ENCODE measurements at places on chromosomes 3 and 15.

DNA sequence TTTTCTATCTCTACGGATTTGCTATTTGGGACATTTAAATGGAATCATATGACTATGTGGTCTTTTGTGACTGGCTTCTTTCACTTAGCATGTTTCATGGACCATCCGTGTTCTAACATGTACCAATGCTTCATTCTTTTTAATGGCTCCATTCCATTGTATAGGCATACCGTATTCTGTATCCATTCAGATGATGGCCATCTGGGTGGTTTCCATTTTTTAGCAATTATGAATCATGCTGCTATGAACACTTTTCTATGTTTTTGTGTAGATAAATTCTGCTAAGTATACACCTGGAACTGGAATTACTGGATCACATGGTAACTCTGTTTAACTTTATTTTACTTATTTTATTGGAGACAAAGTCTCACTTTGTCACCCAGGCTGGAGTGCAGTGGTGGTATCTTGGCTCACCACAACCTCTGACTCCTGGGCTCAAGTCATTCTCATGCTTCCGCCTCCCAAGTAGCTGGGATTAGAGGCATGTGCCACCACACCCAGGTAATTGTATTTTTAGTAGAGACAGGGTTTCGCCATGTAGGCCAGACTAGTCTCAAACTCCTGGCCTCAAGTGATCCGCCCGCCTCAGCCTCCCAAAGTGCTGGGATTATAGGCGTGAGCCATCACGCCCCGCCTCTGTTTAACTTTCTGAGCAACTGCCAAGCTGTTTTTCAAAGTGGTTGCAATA lies 13.4 kb downstream of the UBP1 start:
- DNase-seq: no peak

DNA sequence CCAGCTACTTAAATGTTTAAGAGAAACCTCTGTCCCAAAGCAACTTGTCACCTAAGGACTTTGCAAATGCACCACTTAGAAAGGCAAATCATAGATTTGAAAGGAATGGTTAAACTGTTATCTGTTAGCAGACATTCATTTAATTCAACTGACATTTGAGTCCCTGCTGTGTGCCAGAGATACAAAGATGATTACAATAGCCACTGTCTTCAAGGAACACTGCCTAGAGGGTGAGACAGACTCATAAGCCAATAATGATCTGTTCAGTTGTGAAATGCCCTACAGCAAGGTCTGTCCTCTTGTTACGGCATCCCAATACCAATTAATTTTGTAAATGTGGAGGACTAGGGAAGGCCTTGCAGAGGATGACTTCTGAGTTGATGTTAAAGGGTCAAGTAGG lies 113.1 kb downstream of the ATG7 start:
- DNase-seq: no peak

DNA sequence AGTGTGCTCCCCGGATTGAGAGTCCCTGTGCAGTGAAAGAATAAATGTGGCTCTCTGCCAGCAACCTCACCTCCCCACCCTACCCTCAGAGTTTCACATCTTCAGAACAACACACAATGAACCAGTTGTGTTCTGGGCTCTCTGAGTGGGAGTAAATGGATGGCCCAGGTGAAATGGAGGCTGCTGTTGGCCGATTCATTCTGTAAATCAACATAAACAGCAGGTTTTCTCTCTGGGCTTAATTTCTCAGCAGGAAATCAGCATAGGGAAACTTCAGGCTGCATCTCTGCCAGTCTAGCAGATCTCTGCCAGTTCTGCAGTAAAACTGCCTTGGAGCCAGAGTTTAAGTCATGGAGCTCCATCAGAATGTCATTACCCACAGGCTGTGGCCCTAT lies 54.6 kb upstream of the FURIN start:
- DNase-seq: no peak

GRCh38 chr3:143302638-143303171 lies 183.1 kb downstream of the CHST2 start:
- peak; percentile 98 for DNase-seq

DNA sequence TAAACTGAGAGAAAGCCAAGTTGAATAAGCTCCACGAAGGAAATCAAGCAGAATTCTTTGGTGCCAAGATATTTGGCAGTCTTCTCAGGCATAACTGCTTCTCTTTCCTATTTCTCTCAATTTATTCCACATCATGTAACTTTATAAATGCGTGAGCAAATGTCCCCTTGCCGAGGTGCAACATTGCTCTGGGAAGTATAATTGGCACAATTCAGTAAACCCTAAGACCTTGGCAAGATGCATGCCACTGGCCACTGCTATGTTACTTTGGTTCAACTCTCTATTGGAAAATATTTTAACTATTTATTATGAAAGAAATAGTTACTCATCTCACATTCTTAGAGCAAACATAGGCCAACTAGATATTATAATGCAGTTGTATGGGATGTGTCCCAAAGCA lies 170.2 kb downstream of the SUCNR1 start:
- DNase-seq: no peak

- DNase-seq: no peak
Observed at GRCh38 chr3:100875239-100875638, 118.0 kb downstream of the ABI3BP start.

GRCh38 chr3:50133283-50133615 lies 21.9 kb upstream of the SEMA3F start:
- peak; percentile 50 for DNase-seq

GRCh38 chr15:100770661-100771584 lies 108.7 kb upstream of the ALDH1A3 start:
- DNase-seq: no peak

DNA sequence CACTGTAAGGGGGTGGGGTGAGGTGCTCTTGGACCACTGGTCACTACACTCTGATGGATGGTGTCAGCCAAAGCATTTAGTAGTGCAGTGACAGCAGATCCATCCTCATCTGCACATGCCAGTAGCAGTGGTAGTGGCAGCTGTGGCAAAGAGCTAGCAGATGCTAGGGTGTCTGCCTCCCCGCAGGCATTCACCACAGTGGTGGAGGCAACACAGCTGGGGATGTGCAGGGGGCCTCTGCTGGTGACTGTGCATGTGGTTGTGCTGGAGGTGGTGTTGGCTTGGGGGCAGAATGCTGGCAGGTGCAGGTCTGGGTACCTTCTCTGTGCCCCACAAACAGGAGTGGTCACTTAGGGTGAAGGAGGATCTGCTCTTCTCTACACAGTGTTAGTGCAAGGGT lies 19.4 kb upstream of the DCUN1D1 start:
- no peak for DNase-seq

DNA sequence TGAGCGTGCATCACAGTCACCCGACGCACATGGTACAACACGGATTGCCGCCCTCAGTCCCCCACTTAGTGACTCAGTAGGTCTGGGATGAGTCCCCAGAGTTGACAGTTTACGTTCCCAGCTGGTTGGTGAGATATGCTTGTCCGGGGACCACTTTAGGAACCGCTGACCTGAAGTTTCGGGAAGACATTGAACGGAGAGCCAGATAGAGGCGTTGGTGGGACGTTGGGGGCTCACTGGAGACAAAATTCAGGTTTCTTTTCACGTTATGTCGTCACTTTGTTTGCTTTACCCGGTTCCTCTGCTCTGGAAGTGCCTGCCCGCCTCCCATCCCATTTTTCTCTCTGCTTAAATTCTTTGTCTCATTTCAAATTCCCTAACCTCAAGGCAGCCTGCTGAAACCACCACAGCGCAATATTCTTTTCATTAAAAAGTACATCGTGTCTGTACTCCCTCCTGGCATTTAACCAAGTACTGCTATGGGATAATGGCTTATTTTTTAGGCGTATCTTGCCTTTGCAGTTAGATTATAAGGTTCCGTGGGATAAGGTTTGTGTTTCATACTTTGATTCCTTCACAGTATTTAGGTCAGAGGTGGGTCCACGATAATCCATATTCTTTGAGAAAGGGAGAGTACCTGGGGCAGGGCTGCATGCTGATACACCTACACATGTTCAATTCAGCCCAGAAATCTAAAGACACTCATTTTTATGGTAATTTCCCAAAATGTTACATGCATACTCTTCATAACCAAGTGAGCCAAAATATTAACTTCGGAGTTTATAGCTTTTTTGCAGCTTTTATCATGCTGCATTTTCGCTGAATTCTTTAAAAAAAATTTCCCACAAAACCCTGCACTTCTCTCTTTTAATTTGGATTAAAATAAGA lies 921 bp downstream of the LMLN start:
- no peak for DNase-seq

GRCh38 chr3:149480326-149481017 lies 6.0 kb downstream of the TM4SF4 start:
- DNase-seq: no peak

GRCh38 chr3:94734206-94734605 lies 671.3 kb downstream of the NSUN3 start:
- DNase-seq: peak; percentile 97

GRCh38 chr3:195185583-195185982 lies 85.4 kb downstream of the XXYLT1 start:
- no peak for DNase-seq

- no peak for DNase-seq
Observed at GRCh38 chr15:89495638-89496145, 691 bp downstream of the RHCG start.

GRCh38 chr3:107826727-107827126 lies 264.1 kb downstream of the CD47 start:
- DNase-seq: no peak

GRCh38 chr3:38397320-38397719 lies 50.7 kb downstream of the XYLB start:
- DNase-seq: no peak

GRCh38 chr15:52856286-52856685 lies 66.2 kb upstream of the ONECUT1 start:
- no peak for DNase-seq

- DNase-seq: no peak
Observed at GRCh38 chr3:42443292-42443691, 32.9 kb upstream of the LYZL4 start.

GRCh38 chr3:190983875-190984274 lies 121.4 kb upstream of the GMNC start:
- no peak for DNase-seq

DNA sequence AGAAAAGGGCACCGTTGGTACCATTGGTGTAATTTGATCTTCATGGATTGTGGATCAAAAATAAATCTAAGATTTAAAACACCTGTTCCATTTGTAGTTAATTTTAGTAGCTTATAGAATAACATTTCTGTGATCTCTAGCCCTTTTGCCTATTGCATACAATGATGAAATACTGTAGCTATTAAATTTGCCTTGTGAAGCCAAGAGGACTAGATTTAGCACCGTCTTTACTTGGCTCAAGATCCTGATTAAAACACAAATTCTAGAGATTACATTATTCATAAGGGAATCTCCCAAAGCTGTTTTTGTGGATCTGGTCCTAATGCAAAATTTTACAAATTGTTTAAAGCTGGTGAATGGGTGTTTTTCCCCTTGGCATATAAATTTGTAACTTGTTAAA lies 8.2 kb downstream of the TBC1D23 start:
- no peak for DNase-seq

DNA sequence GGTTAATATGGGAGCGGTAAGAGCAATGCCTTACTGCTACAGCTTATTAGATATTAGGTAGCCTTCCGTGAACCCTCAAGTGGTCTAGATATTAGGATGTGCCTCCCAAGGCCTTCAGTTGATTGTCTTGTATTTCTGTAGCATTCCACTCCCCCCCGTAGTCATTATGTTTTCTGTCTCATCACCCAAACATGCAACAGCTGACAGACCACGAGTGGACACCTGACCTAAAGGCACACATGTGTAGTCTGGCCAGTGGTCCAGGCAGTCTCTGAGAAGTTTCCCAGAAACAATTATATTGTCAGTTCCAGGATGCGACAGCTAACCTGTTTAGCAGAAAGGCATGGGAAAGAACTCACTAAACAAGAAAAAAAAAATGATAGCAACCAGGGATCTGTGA lies 1000.9 kb downstream of the AGBL1 start:
- no peak for DNase-seq

- peak; percentile 75 for DNase-seq
Observed at GRCh38 chr15:59174835-59175831, 31.5 kb upstream of the LDHAL6B start.

GRCh38 chr3:30458376-30459171 lies 147.8 kb upstream of the TGFBR2 start:
- no peak for DNase-seq

GRCh38 chr15:38668898-38669391 lies 104.3 kb upstream of the RASGRP1 start:
- DNase-seq: peak; percentile 81

GRCh38 chr15:67331676-67332075 lies 77.1 kb downstream of the IQCH start:
- DNase-seq: no peak

DNA sequence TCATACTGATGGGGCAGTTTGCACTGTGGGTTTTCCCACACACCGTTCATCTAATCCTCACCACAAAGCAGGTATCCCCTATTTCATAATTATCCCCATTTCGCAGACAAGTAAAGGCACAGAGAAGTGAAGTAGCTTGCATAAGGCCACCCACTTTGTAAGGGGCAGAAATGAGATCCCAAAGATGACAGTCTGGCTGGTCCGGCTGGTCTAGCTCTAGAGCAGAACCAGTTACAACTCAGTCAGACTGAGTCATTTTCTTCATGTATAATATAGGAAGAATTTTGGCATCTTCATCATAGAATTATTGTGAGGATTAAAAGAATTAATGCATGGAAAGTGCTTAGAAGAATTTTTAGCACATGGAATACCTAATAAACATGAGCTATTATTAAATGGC lies 10.6 kb downstream of the RBP1 start:
- DNase-seq: no peak

DNA sequence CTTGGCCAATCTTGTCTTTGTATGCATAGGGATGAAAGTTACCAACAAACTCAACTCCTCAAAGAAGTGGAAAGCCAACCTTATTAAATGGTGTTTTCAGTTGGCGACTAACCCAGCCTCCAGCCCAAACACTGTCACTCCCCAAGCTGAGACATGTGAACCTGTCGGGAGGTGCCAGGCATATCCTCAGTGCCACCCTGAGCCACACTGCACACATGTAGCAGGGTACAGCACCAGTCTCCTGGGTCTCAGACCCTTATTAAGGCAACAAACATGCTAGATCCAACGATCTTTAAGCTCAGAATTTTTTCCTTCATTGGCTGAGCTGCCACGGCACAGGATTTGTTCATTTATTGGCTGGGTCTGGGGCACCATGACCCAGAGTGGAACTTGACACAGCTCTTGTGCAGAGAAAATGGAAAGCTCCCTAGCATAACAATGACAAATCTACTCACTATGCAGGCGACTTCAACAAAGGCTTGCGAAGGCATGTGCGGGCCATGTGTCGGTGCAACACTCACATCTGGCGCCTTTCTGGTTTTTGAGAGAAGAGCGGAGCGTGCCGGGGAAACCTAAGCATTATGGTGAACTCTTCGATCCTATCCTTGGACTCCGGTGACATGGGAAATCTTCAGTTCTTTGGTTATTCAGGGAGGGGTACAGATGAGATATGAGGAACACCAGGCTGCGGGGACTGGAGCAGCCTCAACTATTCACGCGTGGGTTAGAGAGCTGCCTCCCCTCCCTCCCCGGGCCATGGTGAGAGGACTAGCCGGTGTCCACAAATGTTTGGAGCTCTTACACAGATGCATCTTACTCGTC lies 190.1 kb downstream of the FAM43A start:
- DNase-seq: no peak
